ENCODE measurements at places on chromosomes 7 and 10. TPM values are rescaled to one million over a fixed set of nuclear protein-coding genes. Genes with fewer than 3 reads are reported as not detected.

CDHR1 gene
- 8.8 TPM for polyA plus RNA-seq

TUBB8 gene
- polyA plus RNA-seq: 0.02 TPM

DNA sequence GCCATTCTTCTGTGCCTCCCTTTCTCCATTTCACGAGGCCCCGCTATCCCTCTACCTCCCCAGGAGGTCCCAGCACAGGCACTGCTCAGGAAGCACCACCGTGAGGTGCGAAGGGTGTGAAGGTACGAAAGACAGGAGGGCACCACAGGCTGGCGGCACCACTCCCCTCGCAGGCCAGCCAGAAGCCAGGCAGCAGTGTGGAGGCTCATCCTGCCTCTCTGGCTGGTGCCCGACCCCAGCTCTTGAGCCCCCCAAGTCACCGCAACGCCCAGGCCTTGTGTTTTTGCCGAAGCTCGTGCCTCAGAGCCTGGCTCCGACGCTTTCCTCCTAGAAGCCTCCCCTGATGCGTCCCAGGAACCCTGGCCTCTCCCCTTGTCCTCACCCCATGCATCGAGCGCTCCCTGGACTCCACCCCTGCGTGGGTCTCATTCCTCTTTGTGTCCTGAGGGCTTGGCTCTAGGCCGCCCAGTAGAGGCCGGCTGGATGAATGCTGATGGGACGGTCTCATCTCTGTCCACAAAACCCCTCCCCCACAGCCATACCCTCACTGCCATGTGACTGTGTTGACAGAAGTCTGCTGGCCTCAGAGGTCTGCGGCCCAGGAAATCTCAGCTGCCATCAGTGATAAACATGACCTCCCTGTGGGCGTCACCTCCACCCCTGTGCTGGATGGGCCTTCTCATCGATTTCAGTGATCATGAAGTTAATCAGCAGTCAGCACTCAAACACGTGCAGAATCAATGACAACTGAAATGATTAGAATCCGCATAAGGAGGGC, 19.3 kb downstream of the BRI3 start:
- DNase-seq: no peak

- DNase-seq: no peak
Observed at GRCh38 chr7:49791088-49791741, 17.8 kb downstream of the VWC2 start.

- DNase-seq: no peak
Observed at GRCh38 chr7:117941138-117941810, 68.0 kb upstream of the CTTNBP2 start.

SUGCT gene
- 72.6 TPM for polyA plus RNA-seq

DNA sequence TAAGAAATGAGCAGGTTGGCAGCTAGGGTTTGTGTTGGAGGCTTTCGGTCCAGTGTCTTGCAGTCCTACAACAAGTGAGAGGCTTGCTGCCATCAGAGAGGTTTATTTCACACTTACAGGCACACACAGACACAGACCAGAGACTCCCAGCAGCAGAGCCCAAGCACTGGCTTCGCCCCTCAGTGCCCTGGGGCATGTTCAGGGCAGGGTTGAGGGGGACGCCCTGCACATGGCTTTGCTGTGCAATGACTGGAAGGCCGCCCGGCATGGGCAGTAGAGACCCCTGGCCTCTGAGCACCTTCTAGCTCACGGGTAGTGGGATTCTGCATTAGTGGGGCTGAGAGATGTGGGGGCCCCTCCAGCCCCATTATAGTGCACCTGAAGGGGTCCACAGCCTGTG, 3.8 kb downstream of the SPRN start:
- no peak for DNase-seq

DNA sequence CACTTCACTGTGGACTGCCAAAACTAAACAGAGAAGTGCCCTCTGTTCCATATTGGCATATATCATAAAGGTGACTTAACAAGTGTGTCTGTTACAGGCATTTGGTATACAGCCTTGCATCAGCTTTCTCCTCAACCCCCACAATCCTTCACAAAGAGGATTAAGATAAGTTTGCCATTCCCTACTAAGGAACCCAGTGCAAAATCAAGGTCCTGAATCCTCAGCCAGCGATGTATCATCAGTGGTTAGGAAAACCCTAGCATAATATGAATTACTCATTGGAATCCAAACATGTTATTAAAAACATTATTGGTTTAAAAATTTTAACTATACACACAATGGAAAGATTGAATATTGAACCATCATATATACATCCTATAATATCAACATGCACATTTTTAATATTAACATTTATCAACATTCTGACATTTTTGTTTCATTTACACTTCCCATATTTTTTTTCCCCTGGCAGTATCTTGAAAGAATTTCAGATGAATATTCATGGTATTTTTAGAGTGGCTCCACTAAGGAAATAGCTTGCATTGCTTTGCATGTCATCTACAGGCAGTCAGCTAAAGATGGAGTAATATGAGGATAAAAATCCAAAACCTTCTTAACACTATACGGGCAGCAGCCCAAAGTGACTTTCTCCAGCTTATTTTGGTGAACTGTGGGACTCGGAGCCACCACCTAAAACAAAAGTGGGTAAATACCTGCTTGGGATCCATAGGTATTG, 215.6 kb upstream of the CHRM2 start:
- no peak for DNase-seq

Data from mammary epithelial cell (primary cell).